Renal pelvis (tissue), 12 donors: ENCODE measurements at places on chromosomes 3 and 15. TPM values are rescaled to one million over a fixed set of nuclear protein-coding genes. Genes with fewer than 3 reads are reported as not detected.

GRCh38 chr3:81470524-81471278 lies 290.7 kb downstream of the GBE1 start:
- no peak for DNase-seq

DNA sequence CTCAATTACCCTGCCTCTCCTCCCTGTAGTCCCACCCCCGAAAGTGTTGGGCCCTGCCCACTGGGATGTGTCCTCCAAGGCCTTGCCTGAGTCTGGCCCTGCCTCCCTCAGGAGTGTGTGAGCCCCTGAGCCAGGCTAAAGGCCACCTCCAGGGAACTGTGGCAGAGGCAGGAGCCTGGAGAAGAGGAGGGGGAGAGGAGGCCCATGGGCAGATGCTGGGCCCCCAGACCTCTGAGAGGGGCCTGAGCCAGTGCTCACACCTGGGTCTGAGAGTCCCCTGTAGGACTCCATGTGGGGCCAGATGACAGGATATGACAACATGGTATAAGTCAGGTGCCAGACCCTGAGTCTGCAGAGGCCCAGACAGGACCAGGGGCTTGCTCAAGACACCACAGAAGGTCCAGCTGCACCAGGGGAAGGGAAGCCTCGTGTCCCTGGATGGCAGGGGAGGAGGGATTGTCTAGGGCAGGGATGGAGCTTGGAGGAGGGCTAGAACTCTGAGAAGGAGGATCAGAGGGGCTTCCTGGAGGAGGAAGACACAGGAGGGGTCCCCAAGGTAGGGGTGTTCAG lies 217.9 kb downstream of the TBC1D2B start:
- DNase-seq: no peak

DNA sequence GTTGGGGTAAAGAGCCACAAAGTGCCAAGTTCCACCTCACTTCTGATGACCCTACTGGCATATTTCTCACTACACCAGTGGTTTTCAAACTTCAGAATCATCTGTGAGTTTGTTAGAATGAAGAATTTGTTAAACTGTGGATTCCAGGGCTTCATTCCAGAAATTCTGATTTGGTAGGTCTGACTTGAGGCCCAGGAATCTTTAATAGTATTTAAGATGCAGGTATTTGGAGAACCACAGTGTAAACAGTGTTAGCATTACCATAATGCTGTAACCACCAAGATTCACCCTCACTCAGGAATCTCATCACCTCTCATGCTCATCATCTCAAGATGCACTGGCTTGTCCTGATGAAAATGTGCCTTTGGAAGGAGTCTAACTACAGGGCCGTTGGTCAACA lies 6.0 kb downstream of the KCNMB3 start:
- no peak for DNase-seq

DNA sequence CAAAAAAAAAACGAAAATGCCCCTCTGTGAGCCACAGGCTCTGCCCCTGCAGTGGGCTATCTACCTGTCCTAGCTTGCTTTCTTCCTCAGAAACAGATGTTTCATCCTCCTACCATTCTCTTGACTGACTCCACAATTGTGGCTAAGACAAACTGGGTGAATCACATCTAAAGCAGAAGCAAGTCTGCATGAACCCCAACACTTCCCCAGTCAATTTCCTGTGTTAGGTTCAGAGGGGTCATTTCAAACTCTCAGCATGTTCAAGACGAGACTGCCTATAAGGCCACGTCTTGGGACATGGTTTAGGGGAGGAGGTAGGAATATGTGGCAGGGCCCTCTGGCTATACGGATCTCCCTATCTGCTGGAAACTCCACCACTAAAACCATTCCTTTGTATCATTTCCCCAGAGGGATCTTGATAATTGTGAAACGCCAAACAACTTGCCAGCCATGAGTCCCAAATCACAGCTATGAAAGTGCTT lies 28.6 kb upstream of the ANKDD1A start:
- no peak for DNase-seq

GRCh38 chr3:122014741-122015140 lies 7.3 kb downstream of the ILDR1 start:
- no peak for DNase-seq

- DNase-seq: peak; percentile 1
Observed at GRCh38 chr3:84836961-84837360, 121.8 kb upstream of the CADM2 start.

GRCh38 chr3:22940285-22940684 lies 262.8 kb upstream of the UBE2E2 start:
- DNase-seq: no peak

DNA sequence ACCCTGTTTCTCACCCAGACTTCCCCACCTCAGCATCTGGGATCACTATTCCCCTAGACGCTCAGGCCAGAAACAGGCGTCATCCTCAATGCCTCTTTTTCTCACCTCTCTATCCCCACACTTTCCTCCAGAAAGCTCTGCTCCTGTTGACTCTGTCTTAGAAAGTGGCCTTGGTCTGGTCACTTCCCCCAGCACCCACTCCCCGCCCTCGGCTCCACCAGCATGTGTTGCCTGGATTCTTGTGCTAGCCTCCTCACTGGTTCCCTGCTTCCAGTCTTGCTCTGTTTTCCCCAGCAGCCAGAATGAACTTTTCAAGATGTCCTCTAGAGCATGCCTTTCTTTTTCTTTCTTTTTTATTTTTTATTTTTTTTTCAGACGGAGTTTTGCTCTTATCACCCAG lies 39.7 kb upstream of the ESYT3 start:
- no peak for DNase-seq

- no peak for DNase-seq
Observed at GRCh38 chr3:59970796-59971195, 921.0 kb upstream of the CFAP20DC start.

- no peak for DNase-seq
Observed at GRCh38 chr3:182261041-182261440, 532.3 kb upstream of the ATP11B start.

GRCh38 chr3:65196663-65197062 lies 508.9 kb upstream of the ADAMTS9 start:
- DNase-seq: no peak

- no peak for DNase-seq
Observed at GRCh38 chr3:30231277-30232141, 374.9 kb upstream of the TGFBR2 start.

DNA sequence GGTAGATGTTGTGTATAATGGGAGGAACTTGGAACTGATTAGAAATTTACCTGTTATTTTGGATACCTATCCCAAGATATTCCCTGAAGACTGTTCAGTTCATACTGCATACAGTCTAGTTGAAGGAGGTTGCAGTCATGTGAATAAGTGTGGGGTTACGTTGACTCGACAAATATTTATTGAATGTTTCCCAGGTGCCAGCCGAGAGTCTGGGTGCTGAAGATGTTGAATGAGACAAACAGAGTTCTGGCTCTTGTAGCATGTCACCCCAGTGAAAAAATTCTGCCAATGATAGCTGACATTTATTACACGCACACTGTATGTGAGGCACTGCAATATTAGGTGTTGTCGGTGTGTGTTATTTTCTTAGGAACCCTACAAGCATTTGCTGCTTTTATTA lies 176.0 kb downstream of the KCNMB2 start:
- no peak for DNase-seq

GRCh38 chr15:76954744-76955143 lies 23.2 kb downstream of the RCN2 start:
- DNase-seq: no peak

DNA sequence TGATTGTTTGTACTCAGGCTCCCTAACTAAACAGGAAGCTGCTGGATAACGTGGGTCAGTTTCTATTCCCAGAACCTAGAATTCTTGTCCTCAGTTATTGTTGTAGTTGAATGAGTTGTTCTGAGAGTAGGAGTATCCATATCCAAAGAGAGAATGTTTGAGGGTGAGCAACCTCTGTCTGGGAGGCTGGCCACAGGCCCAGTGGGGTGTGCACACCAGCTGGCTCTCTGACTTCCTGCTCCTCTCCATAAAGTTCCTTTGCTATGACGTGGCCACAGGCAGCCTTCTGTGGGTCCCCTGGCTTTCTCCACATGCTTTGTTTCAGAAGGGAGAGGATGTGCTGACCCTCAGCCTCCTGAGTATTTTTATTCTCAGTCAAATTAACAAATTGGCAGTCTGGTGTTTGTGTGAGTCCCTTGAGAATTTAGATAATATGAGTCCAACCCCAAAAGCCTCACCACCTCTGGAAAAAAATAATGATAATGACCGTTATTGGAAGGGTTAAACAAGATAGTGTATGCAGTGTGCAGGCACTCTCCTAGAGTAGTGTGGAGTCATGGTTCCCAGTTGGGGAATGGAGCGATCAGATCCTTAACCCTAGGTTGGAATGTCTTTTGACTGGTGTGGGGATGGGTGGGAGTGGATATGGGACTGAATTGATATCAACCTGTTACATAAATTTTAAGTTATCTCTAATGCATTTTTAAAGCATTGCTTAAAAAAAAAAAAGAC lies 47.6 kb upstream of the MED12L start:
- DNase-seq: peak; percentile 31

GRCh38 chr3:44955917-44956316 lies 20.1 kb downstream of the ZDHHC3 start:
- no peak for DNase-seq

DNA sequence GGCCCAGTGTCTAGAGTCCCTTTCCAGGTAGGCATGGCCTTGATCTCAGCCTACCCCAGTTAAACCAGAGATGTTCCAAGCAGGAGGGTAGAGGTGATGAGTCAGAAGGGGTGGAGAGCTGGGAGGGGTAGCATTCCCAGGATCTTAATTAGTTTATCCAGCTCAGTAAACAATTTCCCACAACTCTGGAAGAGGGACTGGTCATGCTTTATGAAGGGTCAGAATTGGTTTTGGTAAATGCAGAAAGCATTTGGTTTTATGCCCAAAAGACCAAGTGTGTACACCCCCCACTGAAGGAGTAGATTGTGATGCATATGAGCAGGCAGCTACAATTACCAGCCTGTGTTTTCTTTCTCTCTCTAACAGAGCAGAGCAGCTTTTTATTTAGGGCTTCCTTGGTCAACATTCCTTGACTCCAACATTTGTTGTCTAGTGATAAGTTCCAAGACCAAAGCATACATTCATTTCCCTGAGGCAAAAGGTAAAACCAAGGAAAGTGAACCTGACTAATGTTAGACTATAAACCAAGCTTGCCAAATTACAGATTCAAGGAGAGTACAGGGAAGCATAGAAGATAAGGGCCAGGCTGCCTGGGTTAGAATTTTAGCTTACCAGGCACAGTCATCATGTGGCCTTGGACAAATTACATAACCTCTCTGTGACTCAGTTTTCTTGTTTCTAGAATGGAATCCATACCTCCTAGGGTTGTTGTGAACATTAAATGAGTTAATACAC lies 17.6 kb downstream of the EXOSC7 start:
- DNase-seq: no peak

- no peak for DNase-seq
Observed at GRCh38 chr3:97999994-98000393, 27.8 kb upstream of the RIOX2 start.

GRCh38 chr3:115022199-115022598 lies 124.9 kb downstream of the ZBTB20 start:
- no peak for DNase-seq

- DNase-seq: no peak
Observed at GRCh38 chr15:39400821-39401550, 179.9 kb upstream of the THBS1 start.

DNA sequence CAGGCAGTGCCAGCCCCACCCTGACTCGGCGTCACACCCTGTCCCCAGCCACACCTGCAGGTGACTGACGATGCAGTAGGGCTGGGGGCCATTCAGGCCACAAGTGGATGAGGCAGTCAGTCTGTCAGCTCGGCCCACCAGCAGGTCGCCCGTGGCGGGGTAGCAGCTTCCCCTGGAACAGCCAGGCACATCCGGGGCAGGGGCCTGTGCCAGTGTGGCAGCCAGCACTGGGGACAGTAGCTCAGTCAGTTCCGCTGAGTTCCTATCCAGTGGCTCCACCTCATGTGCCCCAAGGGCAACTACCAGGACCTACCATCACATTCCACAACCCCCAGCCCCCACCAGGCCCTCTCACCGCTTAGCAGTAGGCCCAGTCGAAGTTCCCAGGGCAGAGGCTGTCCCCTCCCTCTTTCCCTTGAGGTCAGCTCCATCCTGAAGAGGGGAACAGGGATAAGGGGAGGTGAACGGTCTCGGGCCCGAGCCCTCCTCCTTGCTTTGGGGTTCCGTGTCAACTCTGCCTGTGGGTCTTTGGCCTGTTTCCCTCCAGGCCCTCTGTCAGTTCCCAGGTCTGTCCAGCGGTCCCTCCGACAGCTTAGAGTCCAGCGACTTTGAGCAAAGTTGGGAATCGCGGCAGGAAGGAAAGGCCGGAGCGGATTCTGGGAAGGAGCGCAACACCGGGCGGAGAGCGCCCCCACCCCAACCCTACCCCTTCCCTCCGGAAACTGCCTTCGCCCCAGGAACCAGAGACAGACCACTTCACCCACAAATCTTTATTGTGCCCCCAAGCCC lies at the start of gene LAMB2:
Gene LAMB2, minus strand, starts transcription at position 614 of the 789 bp plus-strand sequence. Its CDS starts 183 bp downstream, at position 431.
- peak; percentile 82 for DNase-seq

GRCh38 chr3:115217678-115218451 lies 70.8 kb upstream of the ZBTB20 start:
- peak; percentile 46 for DNase-seq

DNA sequence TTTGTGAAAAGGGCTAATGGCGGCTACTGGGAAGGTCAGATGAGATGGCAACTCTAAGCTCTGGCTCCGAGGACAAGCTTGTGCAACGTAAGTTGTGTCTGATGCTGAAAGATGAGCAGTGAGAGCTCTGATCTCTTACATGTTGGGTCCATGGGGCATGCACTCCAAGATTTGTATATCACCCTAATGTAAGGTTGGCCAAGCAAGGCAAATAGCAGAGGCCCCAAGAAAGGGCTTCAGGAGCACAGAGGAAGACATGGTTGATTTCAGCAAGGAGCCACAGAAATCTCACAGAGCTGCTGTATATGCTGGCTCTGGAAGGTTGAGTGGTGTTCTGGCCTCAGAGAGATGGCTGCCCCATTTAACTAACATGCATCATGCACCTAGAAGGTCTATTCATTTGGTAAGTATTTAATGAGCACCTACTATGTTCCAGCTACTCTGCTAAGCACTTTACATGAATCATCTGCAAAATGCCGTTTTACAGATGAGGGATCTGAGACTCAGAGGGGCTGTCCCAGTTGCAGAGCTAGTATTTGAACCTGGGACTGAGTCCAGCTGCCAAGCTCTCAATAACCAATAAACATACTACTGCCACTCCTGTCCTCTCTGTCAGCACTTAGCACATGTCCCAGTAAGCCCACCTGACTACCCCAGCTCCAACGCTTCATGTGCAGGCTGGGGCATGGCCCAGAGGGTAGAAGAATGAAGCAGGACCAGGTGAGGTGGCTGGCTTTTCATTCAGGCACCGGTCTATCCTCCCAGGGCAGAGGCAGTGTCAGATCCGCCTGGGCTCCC lies 27.8 kb upstream of the ATP2B2 start:
- no peak for DNase-seq

DNA sequence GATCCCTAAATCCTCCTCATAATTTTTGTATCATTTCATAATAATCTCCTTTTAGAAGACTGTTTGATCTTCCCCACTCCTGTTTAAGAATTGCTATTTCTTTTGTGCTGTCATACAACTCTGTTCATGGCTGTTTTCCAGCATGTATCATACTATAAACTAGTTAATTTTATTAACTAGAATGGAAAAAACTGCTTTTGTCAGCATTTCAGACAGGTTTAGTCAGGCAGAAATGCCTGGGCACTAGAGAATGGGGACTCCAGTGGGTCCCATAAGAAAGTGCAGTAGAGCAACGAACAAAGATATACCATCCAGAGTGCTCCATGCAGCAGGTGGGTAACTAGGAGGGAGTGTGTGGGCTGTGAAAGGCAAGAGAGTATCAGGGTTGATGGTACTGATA lies 523.9 kb downstream of the PLOD2 start:
- DNase-seq: no peak

CHRNA3 gene
- polyA plus RNA-seq: 1.3 TPM

IMPG2 gene
- 0.61 TPM for polyA plus RNA-seq

NR1I2 gene
- polyA plus RNA-seq: 1.2 TPM

RTP1 gene
- not detected for polyA plus RNA-seq

ZNF860 gene
- polyA plus RNA-seq: 3.4 TPM

EFCAB12 gene
- 6.9 TPM for polyA plus RNA-seq

GOLGA8G gene
- polyA plus RNA-seq: not detected

SLC30A4 gene
- 6.7 TPM for polyA plus RNA-seq

CLEC3B gene
- 44.4 TPM for polyA plus RNA-seq
